ENCODE measurements at places on chromosomes 3 and 15. TPM values are rescaled to one million over a fixed set of nuclear protein-coding genes. Genes with fewer than 3 reads are reported as not detected.

NR2E3 gene
- not detected for total RNA-seq

DNA sequence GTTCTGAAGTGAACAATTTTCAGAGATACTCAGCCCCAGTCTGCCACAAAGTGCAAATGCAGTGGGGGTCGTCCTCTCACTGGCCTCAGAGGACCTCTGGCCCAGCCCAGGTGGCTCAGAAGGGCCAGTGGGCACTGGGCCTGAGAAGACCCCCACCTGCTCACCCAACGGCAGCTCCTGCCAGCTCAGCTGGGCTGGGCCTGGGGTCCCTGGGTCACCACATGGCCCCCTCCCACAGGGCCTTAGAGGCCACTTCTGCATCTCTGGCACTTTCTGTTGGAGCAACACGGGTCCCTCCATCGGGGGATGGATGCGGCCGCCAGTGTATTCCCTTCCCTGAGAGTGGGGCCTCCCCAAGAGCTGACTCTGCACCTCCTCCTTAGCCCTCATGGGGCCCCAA is 262.7 kb upstream of the KCNH8 start:
- no peak for DNase-seq

GRCh38 chr3:183845090-183845489 is 19.7 kb upstream of the MAP6D1 start:
- no peak for DNase-seq

- no peak for DNase-seq
Observed at GRCh38 chr3:14154895-14155440, 23.4 kb downstream of the XPC start.

GRCh38 chr3:107753494-107753893 is 230.7 kb downstream of the BBX start:
- DNase-seq: peak; percentile 45

MNS1 gene
- 2.4 TPM for total RNA-seq

DNA sequence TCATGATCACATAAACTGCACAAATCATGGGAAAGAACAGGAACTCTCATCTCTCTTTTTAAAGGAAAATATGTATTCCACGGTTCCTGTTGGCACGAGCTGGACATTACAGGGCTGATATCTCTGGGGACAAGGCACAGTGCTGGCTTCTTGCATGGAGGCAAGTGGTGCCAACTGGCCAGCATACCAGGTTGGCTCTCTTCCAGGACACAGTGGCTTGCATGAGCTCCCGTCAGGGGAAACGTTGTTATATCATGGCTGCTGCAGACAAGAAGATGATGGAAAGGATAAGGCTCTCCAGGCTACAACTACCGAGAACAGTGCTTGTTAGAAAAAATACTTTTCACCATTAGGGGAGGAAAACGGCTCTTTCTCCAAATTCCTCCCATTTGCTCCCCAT is 283.9 kb downstream of the RORA start:
- peak; percentile 79 for DNase-seq

DNA sequence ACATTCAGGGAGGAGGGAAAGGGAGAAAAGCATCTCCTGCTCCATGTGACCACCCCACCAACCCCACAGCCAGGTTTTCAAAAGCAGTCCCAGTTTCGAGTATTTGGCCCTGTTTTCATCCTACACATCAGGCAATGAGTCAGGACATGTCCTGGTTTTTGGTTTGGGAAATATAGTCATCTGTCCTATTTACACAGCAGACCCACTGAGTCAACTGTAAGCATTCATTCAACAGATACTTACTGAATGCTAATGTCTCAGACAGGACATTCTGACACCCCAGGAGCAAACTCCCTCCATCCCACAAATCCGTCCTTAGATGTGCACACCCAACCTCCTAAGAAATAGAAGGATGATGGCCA is 32.9 kb downstream of the IGDCC3 start:
- no peak for DNase-seq

- peak; percentile 52 for DNase-seq
Observed at GRCh38 chr3:26997226-26997625, 372.0 kb downstream of the NEK10 start.

- DNase-seq: no peak
Observed at GRCh38 chr3:67685499-67685898, 31.1 kb upstream of the SUCLG2 start.

DNA sequence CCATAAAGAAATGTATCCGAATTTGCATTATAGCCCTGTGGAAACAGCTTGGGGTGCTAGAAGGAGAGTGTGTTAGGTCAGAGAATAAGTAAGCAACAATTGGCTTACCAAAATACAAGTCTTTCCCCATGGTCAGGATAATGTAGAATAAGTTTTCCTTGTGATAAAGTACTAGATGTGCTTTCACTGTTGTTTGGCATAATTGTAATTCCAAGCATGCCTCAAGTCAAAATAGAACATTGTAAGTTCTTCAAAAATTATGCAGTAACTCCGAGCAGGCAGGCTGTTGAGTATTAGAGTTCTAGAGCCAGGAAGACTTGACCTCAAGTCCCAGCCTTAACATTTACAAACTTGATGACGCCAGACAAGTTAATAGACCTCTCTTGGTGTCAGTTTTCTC is 242.0 kb downstream of the TUSC7 start:
- no peak for DNase-seq

DNA sequence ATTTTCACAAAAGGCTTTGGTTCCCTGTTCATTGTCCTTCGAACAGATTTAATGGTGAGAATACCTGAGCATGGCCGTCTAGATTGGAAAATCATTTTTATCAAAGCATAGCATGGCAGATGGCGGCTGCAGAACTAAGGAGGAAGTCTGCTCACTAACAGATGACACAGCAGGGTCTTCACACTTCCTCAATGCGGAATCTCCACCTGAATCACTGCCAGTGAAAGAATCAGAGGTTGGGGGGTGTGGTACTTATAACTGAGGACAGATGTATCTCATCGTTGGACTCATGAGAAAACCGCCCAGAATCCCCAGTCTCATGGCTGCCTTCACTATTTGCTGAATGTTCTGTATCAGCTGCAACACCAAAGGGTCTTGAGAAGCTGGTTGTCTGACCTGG is 31.6 kb upstream of the PYGO1 start:
- no peak for DNase-seq

AMIGO3 gene
- total RNA-seq: 1.8 TPM

DNA sequence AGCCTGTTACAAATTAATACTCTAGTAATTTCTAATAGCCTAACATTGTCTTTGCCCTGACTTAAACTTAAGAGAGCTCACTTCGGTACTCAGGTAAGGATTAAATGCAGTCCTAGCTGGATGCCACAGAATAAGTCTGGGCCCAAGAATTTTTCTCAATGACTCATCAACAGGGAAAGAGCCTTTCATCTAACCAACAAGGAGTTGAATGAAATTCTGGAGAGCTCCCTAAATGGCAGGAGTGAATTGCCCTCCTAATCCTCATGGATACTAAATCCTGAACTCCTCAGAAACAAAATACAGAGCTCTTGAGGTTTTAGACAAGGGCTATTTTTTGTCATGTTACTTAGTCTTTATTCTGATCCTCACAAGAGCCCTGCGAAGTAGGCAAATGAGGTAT is 159.5 kb downstream of the PLCH1 start:
- DNase-seq: no peak

DNA sequence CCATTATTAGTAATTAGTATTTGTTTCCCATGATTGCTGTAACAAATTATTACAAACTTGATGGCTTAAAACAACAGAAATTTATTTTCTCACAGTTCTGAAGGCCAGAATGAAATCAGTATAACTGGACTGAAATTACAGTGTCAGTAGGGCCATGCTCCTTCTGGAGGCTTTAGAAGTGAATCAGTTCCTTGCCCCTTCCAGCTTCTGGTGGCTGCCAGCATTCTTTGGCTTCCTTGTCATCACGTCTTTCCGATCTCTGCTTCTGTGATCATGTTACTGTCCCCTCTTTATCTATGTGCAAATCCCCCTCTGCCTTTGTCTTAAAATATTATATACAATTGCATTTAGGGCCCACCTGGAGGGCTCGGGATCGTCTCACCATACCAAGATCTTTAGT is 92.0 kb downstream of the FOXB1 start:
- DNase-seq: peak; percentile 15

- DNase-seq: peak; percentile 14
Observed at GRCh38 chr3:185537369-185537970, 14.9 kb downstream of the LIPH start.

GRCh38 chr3:44442596-44443309 is 34.7 kb downstream of the ZNF445 start:
- DNase-seq: peak; percentile 49

DNA sequence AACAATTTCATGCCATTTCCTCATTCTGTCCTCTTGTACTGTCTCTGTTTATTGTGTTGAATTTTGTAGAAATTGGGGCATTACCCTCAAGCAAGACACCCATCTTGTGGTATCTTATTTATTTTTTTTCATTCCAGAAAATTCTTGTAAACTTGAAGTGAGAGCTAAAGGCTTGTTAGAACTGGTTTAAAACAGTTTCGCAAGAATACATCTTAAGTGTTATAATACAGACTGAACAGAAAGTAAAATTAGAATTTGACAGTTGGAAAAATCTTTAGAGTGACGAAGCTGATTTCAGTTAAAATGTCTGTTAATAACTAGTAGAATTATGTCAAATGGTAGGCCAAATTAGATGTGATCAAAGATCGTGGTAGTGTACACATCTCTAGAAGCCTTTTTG is 26.9 kb downstream of the RNF13 start:
- no peak for DNase-seq

GRCh38 chr3:6994081-6994668 is 133.3 kb downstream of the GRM7 start:
- no peak for DNase-seq

GRCh38 chr3:59334585-59334984 is 284.8 kb upstream of the CFAP20DC start:
- DNase-seq: no peak

DNA sequence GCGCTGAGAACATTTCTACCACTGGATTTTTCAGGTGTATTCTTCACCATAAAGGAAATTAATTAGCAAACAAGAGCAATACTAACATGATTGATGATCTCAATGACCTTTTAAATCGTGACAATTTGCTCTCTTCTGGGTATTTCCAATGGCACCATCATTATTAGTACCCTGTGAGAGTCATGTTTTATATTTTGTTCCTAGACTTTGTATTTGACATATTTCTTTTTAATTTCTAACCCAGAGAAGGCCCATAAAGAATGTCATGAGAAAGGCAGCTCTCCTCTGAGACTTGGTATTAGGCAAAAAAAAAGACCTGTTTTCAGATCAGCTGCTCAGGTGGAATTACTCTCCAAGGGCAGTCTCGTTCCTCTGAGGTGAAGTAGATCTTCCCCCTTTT is 1253.4 kb downstream of the ROBO2 start:
- DNase-seq: no peak

KPNA4 gene
- 42.0 TPM for total RNA-seq

- peak; percentile 81 for DNase-seq
Observed at GRCh38 chr3:14921034-14921616, 26.3 kb upstream of the NR2C2 start.

- peak; percentile 91 for DNase-seq
Observed at GRCh38 chr3:189563853-189564563, 67.2 kb upstream of the TP63 start.

DNA sequence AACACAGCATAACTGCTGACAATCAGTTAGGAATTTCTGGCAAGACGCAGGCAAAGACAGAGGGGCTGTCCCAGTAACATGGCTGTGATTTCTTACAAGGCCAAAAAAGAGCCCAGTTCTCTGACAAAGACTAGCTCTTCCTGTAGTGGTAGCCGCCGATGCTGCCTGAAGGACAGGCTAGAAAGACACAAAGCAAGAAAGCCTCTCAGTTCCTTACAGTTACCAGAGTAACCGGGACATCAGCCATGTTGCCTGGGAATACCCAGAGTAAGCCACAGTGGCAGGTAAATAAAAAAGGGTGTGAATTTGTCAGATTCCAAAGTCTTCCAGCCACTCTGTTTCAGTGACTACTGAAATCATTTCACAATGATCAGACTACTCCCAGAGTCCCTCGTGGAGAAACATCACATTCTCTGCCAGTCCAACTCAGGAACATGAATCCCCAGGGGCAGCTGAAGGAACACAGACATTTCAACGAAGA is 493.6 kb upstream of the ADAMTS9 start:
- no peak for DNase-seq

MYO5C gene
- 0.31 TPM for total RNA-seq

DNA sequence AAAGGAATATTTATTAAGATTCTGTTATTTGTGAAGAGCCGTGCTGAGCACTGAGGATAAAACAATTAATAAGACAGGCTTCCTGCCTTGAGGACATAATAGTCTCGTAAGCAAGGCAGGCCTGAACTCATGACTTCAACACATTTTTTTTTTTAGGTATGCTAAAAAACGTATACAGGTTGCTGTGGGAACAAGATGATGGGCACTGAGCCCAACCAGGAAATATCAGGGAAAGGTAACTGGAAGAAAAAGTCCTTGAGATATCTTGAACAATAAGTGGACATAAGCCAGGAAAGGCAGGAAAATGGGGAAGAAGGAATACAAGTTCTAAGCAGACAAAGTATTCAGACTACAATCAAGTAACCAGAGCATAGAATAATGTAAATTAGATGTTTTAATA is 26.1 kb downstream of the CERS3 start:
- DNase-seq: no peak

GRCh38 chr15:72168808-72169190 is 28.8 kb downstream of the GRAMD2A start:
- DNase-seq: no peak

TM4SF4 gene
- total RNA-seq: 0.47 TPM

GRCh38 chr15:91974321-91974720 is 120.8 kb downstream of the SLCO3A1 start:
- DNase-seq: no peak

SKOR1 gene
- total RNA-seq: 0.05 TPM

- peak; percentile 31 for DNase-seq
Observed at GRCh38 chr3:34483311-34483887, 685.0 kb downstream of the PDCD6IP start.

GRCh38 chr15:47409600-47409999 is 307.7 kb upstream of the SEMA6D start:
- no peak for DNase-seq

SLC12A1 gene
- total RNA-seq: not detected

TUSC7 gene
- total RNA-seq: not detected

MEX3B gene
- 14.0 TPM for total RNA-seq

SAXO2 gene
- total RNA-seq: 3.6 TPM

DNA sequence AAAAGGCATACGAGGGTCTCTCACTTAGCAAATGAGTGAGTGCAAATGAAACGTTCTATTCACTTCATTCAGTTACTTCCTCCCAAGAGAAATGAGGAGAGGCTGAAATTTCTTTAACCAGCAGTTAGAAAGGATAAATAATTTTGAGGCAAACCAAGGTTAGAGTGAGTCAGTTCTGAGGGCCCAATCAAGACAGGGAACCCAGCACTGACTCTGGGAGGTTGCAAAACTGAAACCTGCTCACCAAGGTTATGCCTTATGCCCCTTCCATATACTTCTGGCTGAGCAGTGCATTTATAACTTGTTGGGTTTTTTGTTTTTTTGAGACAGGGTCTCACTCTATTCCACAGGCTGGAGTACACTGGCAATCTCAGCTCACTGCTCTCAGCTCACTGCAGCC is 4.5 kb upstream of the RPSA start:
- no peak for DNase-seq

- DNase-seq: peak; percentile 59
Observed at GRCh38 chr3:34882764-34883163, 756.6 kb upstream of the ARPP21 start.
